Keratinocyte (primary cell): ENCODE measurements at places on chromosomes 7 and 10.

GRCh38 chr10:132065491-132066105 is at the start of gene JAKMIP3:
Gene JAKMIP3, plus strand, starts transcription at chr10:132065946. Its CDS starts 38,863 bp downstream, at chr10:132104809.
- peak; percentile 9 for DNase-seq

- no peak for DNase-seq
Measured at GRCh38 chr10:31709028-31709427, 219.6 kb downstream of the ARHGAP12 start.

GRCh38 chr7:31076641-31077310 is 24.7 kb downstream of the ADCYAP1R1 start:
- DNase-seq: no peak

- DNase-seq: no peak
Measured at GRCh38 chr7:113026941-113027340, 59.7 kb downstream of the GPR85 start.

- no peak for DNase-seq
Measured at GRCh38 chr10:103795634-103796270, 59.6 kb downstream of the SH3PXD2A start.

GRCh38 chr10:48399056-48399541 is 92.6 kb downstream of the MAPK8 start:
- no peak for DNase-seq

GRCh38 chr10:103692436-103692951 is 162.9 kb downstream of the SH3PXD2A start:
- DNase-seq: no peak

GRCh38 chr7:101140339-101140699 is 13.4 kb downstream of the SERPINE1 start:
- no peak for DNase-seq

DNA sequence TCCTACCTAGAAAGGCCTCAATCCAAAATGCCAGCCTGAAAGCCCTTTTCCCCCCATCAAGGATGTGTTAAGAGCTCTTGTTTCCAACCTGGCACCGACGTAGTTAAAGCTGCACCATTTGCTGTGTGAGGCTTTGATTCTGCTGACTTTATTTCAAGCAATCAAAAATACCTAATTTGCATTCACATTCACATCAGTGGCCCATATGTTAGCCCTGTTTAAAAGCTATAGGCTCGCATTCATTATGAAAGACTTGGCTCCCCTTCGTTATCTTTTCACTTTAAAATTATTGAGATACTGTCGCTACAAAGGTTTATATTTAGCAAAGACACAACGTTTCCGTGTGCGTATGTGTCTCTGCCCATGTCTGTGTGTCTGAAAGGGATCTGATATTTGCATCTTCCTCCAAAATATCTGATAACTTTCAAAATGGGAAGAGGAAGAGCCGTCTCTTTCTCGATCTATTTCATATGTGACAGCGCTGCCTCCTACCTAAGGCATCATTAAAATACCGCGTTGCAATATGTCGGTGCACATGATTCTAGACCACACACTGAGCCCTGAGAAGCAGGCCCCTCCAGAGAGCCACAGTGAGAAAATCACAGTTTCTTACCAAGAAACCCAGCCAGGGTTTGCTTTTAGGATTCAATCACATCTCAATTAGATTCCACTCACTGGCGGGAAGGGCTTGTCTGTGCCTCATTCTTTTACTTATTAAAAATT is 57.1 kb upstream of the ITPRID1 start:
- no peak for DNase-seq

DNA sequence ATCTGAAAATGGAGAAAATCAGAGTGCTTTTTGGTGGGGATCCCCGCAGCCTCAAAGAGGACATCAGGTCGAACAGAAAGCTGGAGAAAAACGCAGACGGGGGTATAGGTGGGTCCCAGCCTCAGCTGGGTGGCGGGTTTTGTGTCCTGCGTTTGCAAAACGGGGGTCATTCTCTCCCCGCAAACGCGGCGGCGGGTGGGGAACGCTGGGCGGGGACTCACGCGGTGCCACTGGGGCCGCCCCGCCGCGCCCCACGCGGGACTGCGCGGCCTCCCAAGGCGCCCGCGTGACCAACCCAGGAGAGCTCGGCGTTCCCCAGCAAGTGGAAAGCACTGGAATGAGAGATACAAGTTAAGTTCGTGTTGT is 806 bp upstream of the VIPR2 start:
- no peak for DNase-seq

DNA sequence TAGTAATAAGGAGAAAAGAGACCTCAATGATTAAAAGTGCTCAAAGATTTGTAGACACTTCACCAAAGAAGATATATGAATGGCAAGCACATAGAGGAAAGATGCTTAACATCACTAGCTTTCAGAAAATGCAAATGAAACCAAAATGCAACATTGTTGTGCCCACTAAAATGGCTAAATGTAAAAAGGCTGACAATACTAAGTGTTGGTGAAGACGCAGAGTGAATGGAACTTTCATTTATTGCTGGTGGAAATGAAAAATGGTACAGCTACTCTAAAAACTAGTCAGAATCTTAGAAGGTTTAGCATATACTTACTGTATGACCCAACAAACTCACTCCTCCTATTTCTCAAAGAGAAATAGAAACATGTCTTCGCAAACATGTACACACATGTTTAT is 212.9 kb upstream of the PITRM1 start:
- no peak for DNase-seq

DNA sequence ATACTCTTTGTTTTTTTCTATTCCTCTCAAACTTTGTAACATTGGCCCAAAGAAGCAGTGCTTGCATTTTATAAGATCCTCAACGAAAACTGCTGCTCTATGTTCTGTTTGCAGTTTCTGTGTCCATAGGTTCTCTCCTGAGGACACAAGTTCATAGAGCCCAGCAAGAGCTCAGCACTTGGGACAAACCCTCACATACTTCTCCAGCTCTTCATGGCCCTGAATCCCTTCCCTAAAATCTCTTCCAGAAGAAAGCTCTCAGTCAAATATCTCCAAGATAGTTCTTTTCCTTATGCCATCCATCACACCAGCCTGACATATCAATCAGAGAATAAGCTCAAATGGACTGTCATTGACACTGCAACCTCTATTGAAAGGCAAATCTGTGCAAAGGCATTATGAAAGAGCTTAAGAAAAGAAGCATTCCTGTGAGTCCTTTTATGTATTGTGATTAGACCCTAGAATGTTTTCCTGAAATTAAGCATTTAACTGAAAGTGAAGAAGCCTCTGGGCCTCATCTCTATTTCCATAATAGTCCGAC is 405.5 kb downstream of the ANKRD7 start:
- DNase-seq: no peak

GRCh38 chr7:116492654-116493109 is 6.9 kb upstream of the CAV2 start:
- no peak for DNase-seq

DNA sequence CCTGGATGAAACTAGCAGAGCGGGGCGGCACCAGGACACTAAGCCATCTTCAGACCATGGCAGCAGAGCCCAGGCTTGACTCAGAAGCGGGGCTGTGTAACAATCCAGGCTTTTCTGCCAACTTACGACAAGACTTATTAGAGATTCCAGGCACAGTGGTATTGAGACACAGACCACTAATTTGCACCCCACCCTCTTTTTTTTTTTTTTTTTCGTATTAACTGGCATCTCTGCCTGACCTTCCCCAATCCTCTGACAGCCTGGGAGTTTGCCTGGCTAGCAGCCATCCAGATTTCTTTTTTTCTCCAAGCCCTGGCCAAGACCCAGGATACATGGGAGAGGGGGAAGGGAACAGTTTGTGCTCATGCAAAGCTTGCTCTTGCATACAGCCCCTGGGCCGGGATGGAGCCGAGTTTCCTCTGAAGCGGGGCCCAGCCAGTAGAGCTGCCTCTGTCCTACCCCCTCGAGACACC is 182.4 kb downstream of the PLXNA4 start:
- DNase-seq: no peak

DNA sequence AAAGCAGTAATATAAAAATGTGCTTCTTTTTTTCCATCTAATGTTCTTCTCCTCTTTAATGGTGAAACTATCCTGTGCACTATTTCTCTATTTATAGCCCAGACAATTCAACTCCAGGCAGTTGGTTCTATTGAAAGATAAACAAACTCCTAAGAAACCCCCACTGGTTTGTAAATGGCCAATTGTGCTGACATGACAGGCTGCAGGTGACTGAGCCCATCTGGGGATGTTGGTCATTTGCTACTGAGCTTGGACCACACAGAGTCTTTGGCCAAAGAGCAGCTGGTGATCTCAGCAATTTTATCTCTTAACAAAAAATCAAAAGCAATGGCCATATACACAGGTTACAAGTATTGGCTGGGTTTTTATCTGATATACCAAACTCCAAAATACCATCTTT is 631.8 kb upstream of the CELF2 start:
- no peak for DNase-seq

- no peak for DNase-seq
Measured at GRCh38 chr7:7422641-7423040, 113.0 kb downstream of the COL28A1 start.

DNA sequence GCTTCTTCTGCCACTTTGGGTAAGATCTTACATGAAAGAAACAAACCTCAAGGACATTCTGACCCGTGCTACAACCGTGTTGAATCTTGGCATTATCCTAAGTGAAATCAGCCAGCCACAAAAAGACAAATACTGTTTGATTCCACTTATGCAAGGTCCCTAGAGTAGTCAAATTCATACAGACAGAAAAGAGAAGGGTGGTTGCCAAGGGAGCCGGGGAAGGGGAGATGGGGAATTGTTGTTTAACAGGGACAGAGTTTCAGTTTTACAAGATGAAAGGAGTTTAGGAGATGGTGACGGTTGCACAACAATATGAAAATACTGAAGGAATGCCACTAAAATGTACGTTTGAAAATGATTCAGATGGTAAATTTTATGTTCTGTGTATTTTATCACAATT is 12.2 kb upstream of the CLEC2L start:
- DNase-seq: no peak

- no peak for DNase-seq
Measured at GRCh38 chr10:102545997-102546396, 42.2 kb downstream of the SUFU start.

- DNase-seq: no peak
Measured at GRCh38 chr10:69715156-69715898, 85.3 kb downstream of the FAM241B start.

DNA sequence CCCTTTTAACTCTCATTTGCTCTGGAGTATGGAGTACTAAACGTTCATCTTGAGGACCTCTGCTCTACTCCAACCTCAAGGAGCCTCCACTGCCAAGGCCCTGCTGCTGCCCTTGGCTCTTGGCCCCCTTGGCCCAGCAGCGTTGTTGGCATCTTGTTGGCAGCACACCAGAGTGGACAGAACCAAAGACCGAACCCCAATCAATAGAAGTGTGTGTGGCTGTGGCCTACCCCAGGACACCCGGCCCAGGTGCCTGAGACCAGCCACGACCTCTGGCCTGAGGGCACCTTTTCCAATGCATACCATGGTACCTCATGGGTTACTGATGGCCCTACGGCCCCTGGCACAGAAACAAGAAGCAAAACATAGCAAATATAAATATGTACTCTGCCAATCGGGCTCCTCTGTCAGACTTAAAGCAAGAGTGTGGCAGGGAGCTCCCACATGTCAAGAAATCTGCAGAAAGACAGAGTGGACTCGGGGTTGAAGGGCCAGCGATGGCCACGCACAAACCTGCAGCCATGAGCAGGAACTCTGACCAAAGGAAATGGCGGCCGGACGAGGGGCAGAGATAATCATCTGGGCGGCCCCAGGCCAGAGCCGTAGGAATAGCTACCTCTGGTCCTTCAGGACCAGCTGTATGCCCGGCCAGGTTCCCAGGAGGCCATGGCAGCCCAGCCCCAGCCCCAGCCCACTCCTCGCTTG is 2.9 kb downstream of the NPC1L1 start:
- no peak for DNase-seq

- no peak for DNase-seq
Measured at GRCh38 chr10:3270577-3271316, 98.2 kb upstream of the PITRM1 start.

- no peak for DNase-seq
Measured at GRCh38 chr7:131721660-131722059, 165.2 kb upstream of the PODXL start.

- no peak for DNase-seq
Measured at GRCh38 chr10:93434991-93435491, 47.1 kb downstream of the MYOF start.

- DNase-seq: peak; percentile 57
Measured at GRCh38 chr10:127148933-127149220, 47.5 kb downstream of the INSYN2A start.

DNA sequence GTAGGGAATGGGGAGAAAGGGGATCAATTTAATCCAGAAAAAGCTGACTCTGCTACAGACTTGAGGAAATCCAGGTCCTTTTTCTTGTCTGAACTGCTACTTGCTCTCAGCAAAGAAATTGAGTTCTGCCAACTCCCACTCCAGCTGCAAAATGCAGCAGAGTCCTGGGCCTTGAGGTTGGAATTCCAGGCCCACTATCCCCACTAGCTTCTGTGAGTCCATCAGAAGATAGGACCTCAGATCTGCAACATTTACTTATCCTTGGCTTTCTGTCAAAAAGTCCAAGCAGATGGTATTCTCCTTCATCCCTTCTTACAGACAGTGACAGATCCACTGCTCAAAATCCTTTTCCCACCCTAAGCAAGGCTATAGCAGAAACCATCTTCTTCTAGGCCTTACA is 219.2 kb downstream of the ARHGAP12 start:
- DNase-seq: no peak

- DNase-seq: no peak
Measured at GRCh38 chr10:15169555-15170401, 1.3 kb upstream of the NMT2 start.

DNA sequence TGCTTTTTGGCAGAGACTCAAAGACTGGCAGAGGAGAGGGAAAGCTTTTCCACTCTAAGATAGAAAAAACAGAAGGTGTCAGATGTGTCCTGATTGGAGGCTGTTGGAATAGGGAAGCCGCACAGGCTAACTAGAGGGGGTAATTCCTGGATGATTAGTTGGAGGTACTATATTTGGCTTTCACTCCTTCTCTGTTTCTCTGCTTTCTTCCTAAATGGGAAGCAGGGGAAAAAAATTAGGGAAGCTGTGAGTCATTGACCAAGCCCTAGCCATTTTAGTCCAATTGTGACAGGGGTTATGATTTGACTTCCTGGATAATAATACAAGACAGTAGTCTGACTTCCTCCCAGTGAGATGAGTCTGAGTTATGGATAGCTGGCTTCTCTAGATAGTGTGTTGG is 475.2 kb upstream of the CELF2 start:
- DNase-seq: no peak

DNA sequence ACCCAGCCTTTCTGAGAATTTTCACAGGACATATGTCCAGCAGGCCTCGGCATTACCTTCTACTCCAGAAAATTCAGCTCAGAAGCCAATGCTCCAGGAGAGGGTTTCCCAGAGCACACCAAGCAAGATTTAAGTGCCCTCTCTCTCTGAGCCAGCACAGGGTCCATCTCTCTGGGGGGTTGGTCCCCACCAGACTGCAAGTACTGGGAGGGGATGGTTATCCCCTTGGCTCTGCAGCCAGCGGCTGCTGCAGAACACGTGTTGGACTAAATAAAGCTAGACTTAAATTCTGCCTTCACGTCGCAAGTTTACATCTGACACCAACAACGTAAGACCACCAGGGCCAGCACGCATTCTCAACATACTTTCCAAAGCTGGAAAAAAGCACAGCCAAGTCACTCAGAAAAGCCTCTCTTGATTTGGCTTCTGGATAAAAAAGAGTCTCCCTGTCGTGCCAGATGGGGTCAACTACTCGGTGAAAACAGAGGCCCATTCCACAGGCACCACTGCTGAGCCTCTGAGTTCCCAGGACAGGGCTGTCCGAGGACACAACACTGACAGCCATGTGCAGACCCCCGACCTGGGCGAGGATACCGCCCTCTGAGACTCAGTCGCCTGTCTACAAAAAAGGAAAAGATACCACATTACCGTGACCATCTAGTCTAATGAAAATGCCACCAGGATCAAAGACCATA is 77.3 kb downstream of the CTBP2 start:
- DNase-seq: no peak

GRCh38 chr10:48400129-48400849 is 93.8 kb downstream of the MAPK8 start:
- DNase-seq: no peak
